ENCODE measurements at places on chromosomes 3 and 15. TPM values are rescaled to one million over a fixed set of nuclear protein-coding genes. Genes with fewer than 3 reads are reported as not detected.

The B3GALNT1 gene
- total RNA-seq = 6.6 TPM

The SLC6A11 gene
- total RNA-seq = 0.15 TPM

The GOLGA6L2 gene
- total RNA-seq = not detected

The CATSPER2 gene
- total RNA-seq = 1.9 TPM

The GP5 gene
- 0.23 TPM for total RNA-seq

The ARL6 gene
- total RNA-seq = 8.5 TPM

The TRPC1 gene
- 19.0 TPM for total RNA-seq

The A4GNT gene
- total RNA-seq = not detected

The TTLL3 gene
- 34.4 TPM for total RNA-seq

The PPARG gene
- total RNA-seq = 3.2 TPM

The CLSTN2 gene
- 0.74 TPM for total RNA-seq

The TMEM207 gene
- total RNA-seq = not detected

The RPS27L gene
- total RNA-seq = 149 TPM

The GOLGA8J gene
- not detected for total RNA-seq

The ENTPD3 gene
- not detected for total RNA-seq

The CD96 gene
- total RNA-seq = not detected

The AADAC gene
- total RNA-seq = not detected

The ANKRD28 gene
- 22.6 TPM for total RNA-seq

The GOLGA6D gene
- 1.2 TPM for total RNA-seq

The LRRN1 gene
- total RNA-seq = 2.8 TPM

The VEPH1 gene
- total RNA-seq = 10.3 TPM

The SYNPR gene
- total RNA-seq = not detected

The SLC25A36 gene
- 80.7 TPM for total RNA-seq

The HDC gene
- not detected for total RNA-seq

The SERINC4 gene
- total RNA-seq = not detected

The DIPK2A gene
- total RNA-seq = 21.4 TPM

The THRB gene
- total RNA-seq = 0.38 TPM

The LSM3 gene
- 14.7 TPM for total RNA-seq

The SLC12A1 gene
- total RNA-seq = not detected

The SKIC8 gene
- total RNA-seq = 43.9 TPM

The SLC25A26 gene
- 18.9 TPM for total RNA-seq

The AHSG gene
- total RNA-seq = not detected
